ENCODE measurements at places on chromosomes 3 and 15. TPM values are rescaled to one million over a fixed set of nuclear protein-coding genes. Genes with fewer than 3 reads are reported as not detected.

GRCh38 chr3:179848711-179849110, 188.0 kb downstream of the PEX5L start:
- no peak for DNase-seq
- no peak overlapping the region for H3K4me3 ChIP-seq
- no peaks in the 10 kb centered on the region for H3K27me3 ChIP-seq
- no peaks in the 10 kb centered on the region for H3K4me1 ChIP-seq
- no peaks in the 10 kb centered on the region for H3K36me3 ChIP-seq

- no peaks in the 10 kb centered on the region for H3K4me1 ChIP-seq
- no peak for DNase-seq
- H3K27me3 ChIP-seq: no peaks in the 10 kb centered on the region
Measured at GRCh38 chr15:44102675-44103254, 92.3 kb downstream of the FRMD5 start.

GRCh38 chr15:33788906-33789540, 179.3 kb upstream of the CHRM5 start:
- peaks cover 18% of the 10 kb centered on the region for H3K36me3 ChIP-seq
- H3K27ac ChIP-seq: no peak overlapping the region
- H3K27me3 ChIP-seq: no peaks in the 10 kb centered on the region
- H3K4me3 ChIP-seq: no peak overlapping the region
- H3K4me1 ChIP-seq: no peaks in the 10 kb centered on the region
- no peak for DNase-seq

- H3K4me1 ChIP-seq: peaks cover 76% of the 10 kb centered on the region
- no peaks in the 10 kb centered on the region for H3K36me3 ChIP-seq
- no peak for DNase-seq
- H3K27me3 ChIP-seq: no peaks in the 10 kb centered on the region
Measured at GRCh38 chr3:177468331-177468730, 271.0 kb upstream of the TBL1XR1 start.

DNA sequence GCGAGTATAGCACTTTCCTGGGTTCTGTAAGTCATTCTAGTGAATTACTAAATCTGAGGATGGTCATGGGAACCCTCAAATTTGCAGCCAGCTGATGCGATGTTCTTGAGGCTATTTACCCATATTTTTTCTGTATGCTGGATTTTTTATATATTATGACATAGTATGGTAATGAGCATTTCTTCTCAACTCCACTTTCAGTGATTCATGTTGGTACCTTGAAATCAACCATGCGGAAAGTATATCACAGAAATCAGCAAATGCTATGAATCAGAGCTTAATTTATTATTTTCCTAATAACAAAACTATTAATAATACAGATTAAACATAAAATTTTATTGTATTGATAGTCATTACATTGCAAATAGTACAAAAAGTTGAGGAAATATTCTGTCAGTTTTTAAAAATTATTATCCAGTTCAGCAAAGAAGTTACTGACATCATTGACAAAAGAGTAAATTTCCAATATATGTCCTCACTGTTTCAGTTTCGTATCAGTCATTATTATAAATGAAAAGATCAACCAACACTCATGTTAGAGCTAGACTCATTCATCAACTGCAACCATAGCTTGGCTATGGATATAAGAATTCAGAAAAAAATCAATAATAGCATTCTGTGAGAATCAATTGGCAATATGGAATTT, 164.3 kb upstream of the SETMAR start:
- no peak for DNase-seq
- H3K27ac ChIP-seq: no peak overlapping the region
- H3K27me3 ChIP-seq: no peaks in the 10 kb centered on the region
- H3K4me3 ChIP-seq: no peak overlapping the region
- no peaks in the 10 kb centered on the region for H3K36me3 ChIP-seq

GRCh38 chr3:13077431-13078162, 4.4 kb upstream of the IQSEC1 start:
- H3K27me3 ChIP-seq: peaks cover 17% of the 10 kb centered on the region
- no peak overlapping the region for H3K4me3 ChIP-seq
- H3K4me1 ChIP-seq: peaks cover 22% of the 10 kb centered on the region
- H3K27ac ChIP-seq: no peak overlapping the region

Gene SIDT1
- total RNA-seq: 0.81 TPM

Gene ADAMTS17
- 3.6 TPM for total RNA-seq

DNA sequence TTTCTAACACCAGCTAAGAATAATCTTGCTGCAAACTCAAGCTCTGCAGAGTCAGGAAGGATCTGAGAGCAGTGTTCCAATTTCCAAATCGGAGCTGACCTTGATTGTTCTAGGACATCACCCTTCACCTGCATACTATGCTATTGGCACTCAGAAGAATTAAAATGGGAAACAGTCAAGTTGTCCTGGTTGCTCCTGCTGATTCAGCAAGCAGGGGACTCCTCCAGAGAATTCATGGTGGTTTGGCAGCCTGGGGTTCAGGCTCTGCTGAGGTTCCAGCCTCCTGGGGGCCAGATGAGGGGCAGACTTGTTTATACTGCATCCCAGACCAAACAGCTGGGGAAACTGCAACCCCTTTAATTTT, 213.7 kb upstream of the ADAMTS9 start:
- no peak for DNase-seq
- H3K27me3 ChIP-seq: no peaks in the 10 kb centered on the region
- no peaks in the 10 kb centered on the region for H3K36me3 ChIP-seq
- H3K4me3 ChIP-seq: no peak overlapping the region
- H3K27ac ChIP-seq: peak overlapping the region; percentile 70

DNA sequence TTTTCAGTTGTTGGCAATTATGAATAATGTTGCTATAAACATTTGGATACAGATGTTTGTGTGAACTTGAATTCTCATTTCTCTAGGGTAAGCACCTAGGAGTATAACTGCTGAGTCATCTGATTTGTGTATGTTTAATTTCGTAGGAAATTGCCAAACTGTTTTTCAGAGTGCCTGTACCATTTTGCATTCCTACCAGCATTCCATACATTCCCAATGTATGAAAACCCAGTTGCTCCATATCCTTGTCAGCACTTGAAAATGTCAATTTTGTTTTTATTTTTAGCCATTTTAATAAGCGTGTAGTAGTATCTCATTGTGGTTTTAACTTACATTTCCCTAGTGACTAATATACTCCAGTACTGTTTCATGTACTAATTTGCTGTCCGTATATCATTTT, 98.5 kb upstream of the TSC22D2 start:
- H3K4me1 ChIP-seq: peaks cover 10% of the 10 kb centered on the region
- no peak for DNase-seq
- no peak overlapping the region for H3K4me3 ChIP-seq

DNA sequence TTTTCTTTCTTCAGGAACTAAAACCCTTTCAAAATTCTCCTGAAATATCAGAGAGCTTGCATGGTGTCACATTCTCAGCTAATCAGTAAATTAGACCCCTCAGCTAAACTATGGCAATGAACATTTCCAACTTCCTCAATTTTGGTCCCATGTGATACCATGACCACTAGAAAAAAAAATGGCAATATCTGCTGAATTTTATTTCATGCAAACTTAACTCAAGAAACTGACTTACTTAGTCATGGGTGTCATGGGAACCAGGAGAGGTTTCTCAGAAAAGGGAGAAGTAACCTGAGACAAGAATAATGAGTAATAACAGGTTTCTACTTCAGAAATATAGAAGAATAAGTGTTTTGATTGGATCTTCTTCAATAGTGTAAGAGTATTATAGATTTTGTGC, 784.6 kb upstream of the ALCAM start:
- H3K36me3 ChIP-seq: no peaks in the 10 kb centered on the region
- DNase-seq: no peak
- no peak overlapping the region for H3K27ac ChIP-seq
- H3K4me1 ChIP-seq: no peaks in the 10 kb centered on the region
- H3K27me3 ChIP-seq: no peaks in the 10 kb centered on the region
- no peak overlapping the region for H3K4me3 ChIP-seq

- H3K4me1 ChIP-seq: peaks cover under 1% of the 10 kb centered on the region
- DNase-seq: no peak
- no peak overlapping the region for H3K27ac ChIP-seq
- no peaks in the 10 kb centered on the region for H3K36me3 ChIP-seq
Measured at GRCh38 chr3:72095521-72095920, 310.6 kb upstream of the PROK2 start.

DNA sequence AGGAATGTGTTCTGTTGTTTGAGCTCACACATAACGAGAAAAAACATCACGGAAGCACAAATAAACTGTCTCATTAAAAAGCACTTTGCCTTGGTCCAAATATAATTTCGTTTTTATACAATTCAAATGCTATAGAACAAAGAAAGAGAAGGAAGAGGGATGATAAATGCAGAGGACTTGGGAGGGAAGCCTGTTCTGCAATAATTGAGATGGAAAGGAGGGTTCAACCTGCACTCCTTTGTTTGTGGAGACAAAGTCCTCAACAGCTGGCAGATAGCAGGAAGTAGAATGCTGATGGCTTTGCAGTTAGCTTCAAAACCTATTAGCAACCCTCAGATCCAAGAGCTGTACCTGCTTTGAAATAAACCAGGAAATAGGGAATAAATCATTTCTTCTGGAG, 1010.8 kb downstream of the FHIT start:
- H3K4me3 ChIP-seq: no peak overlapping the region
- H3K36me3 ChIP-seq: no peaks in the 10 kb centered on the region
- no peaks in the 10 kb centered on the region for H3K27me3 ChIP-seq
- DNase-seq: no peak

Gene MUC20
- 2.9 TPM for total RNA-seq

Gene IFRD2
- 46.7 TPM for total RNA-seq

Gene ALS2CL
- 4.1 TPM for total RNA-seq

DNA sequence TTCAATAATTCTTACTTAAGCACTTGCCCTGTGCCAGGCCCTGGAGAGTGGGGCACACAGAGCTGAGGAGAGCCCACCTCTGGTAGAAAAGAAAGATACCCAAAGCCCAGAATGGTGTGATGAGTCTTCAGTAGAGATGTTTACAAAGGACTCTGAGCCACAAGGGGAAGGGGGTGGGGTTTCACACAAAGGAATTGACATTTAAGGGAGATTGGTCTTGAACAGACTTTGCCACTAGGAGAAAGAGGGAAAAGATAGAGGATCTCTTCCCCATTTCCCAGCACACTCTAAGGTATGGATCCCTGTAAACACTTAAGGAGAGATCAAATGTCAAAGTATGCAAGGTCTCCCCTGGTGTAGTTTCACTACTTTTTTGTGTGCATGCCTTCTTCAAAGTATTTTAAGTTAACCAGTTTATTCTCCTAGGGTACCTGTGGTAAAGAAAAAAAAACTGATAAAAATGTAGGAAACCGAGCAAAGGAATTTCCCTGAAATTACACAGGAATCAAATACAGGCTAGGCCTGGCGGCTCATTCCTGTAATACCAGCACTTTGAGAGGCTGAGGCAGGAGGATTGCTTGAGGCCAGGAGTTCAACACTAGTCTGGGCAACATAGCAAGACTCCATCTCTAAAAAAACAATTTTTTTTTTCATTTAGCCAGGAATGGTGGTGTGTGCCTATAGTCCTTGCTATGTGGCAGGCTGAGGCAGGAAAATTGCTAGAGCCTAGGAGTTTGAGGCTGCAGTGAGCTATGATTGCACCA, 117.6 kb upstream of the SKOR1 start:
- no peaks in the 10 kb centered on the region for H3K4me1 ChIP-seq
- no peak for DNase-seq
- H3K4me3 ChIP-seq: no peak overlapping the region
- H3K36me3 ChIP-seq: no peaks in the 10 kb centered on the region
- H3K27me3 ChIP-seq: no peaks in the 10 kb centered on the region
- H3K27ac ChIP-seq: no peak overlapping the region

GRCh38 chr15:89792106-89792805, 16.1 kb downstream of the MESP2 start:
- H3K4me1 ChIP-seq: no peaks in the 10 kb centered on the region
- H3K4me3 ChIP-seq: no peak overlapping the region
- H3K27ac ChIP-seq: no peak overlapping the region

Gene NOX5
- total RNA-seq: not detected

GRCh38 chr15:97977734-97978133, 17.2 kb downstream of the ARRDC4 start:
- no peak overlapping the region for H3K4me3 ChIP-seq
- peaks cover 20% of the 10 kb centered on the region for H3K36me3 ChIP-seq
- H3K27me3 ChIP-seq: no peaks in the 10 kb centered on the region
- peaks cover 47% of the 10 kb centered on the region for H3K4me1 ChIP-seq

Measured in sigmoid colon (tissue), 7 donors.